ENCODE measurements at places on chromosomes 13 and 19.
A peak's percentile ranks its signal among the peaks of the same experiment; 100 is the strongest.

DNA sequence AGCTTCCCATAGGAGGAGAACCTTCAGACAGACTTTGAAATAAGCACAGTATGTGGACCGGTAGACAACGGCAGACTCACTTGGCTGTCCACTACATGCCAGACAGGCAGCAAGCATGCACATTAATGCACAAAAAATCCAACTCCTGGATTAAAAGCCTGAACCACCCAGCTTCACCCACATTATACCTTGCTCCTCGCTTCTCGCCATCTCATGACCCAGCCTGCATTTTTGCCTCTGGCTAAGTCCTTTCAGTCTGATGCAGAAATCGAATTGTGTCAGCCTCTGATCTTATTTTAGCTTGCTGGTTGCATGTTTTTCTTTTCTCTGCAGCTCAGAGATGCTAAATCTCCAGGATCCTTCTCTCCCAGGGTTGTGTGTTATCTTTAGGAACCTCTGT is 358.7 kb downstream of the RFC3 start:
- no peak for DNase-seq

DNA sequence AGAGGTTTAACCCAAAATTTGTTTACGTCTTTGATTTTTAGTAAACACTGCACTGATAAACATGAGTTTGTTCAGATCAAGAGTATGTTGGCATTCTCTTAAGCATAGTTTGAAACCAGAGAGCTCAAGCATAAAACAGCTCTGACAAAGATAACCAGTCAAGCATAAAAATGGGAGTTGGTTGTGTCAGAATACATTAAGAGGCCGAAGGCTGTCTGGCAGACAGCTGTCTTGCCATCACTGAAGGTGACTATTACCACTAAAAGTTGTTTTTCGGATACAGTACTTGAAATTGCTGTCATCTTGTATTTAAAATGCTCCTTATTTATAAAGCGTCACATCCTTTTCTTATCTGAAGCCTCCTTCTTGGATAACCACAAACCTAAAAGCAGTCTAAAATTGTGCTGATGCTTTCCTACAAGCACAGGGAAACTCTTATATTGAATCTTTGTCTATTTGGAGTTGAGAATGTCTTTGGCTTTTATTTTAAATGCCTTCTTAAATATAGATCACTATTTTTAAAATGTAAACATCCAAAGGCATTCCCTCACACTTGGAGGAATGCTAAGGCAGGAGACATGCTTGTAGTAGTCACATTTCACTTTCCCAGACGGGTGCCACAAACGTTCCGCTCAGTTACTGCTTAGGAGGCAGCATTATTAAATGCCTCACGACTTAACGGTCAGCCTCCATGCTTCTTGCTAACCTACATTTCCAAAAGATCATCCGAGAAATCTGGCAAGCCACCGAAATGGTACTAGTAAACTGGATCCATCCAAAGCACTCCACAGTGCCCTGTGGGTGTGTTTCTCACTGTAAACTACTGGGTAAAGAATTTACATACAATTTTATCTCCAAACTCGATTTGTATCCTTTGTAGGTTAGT is 1.5 kb downstream of the SMAD9 start:
- no peak for DNase-seq

- DNase-seq, result no peak
Measured at GRCh38 chr13:75879656-75880055, 243.5 kb downstream of the LMO7 start.

- DNase-seq, result peak; percentile 41
Measured at GRCh38 chr19:6551607-6552450, 21.0 kb downstream of the TNFSF9 start.

DNA sequence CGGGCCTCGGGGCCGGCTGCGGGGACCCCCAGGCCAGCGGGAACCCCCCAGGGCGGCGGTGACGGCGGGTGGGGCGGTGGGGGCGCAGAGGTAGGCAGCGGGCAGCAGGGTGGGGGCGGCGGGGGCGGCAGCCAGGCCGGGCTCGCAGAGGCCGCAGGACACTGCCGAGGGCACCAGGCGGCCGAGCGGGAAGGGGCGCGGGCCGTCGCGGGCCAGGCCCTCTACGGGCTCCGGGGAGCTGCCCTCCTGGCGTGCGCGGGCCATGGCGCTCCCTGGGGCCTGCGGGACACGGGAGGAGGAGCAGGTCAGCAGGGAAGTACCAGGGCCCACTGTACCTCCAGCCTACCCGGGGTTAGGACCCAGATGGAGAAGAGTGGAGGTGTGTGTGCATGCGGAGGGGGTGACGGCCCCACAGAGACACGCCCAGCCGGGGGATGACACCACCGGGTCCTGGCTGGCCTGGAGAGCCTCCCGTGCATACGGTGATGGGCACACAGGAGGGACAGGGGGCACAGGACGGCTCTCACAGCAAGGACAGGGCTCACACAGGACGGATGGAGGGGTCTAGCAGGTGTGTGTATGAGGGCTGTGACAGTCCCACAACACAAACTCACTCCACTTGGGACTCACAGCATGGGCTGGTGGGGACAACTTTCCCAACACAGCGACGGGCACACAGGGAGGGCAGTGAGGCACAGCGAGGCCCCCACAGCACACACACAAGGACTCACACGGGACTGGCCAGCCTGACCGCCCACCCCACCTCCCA is 2.6 kb downstream of the BBC3 start:
- no peak for DNase-seq

DNA sequence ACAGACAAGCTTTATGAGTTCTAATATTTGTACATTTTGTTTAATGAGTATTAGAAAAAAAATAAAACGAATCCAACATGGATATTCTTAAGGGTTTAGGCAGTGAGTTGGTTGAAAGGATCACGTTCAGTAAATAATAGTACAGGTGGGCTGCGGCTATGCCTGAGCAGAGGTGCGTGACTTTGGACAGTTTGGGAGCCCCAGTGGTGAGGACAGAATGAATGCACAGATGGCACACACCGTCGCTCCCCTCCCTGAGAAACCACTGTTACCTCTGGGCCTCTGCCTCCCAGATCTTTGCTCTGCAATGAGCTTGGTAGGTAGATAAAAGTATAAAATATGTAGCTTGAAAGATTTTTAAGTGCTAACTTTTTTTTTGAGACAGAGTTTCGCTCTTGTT is 153.3 kb downstream of the SIPA1L3 start:
- no peak for DNase-seq

DNA sequence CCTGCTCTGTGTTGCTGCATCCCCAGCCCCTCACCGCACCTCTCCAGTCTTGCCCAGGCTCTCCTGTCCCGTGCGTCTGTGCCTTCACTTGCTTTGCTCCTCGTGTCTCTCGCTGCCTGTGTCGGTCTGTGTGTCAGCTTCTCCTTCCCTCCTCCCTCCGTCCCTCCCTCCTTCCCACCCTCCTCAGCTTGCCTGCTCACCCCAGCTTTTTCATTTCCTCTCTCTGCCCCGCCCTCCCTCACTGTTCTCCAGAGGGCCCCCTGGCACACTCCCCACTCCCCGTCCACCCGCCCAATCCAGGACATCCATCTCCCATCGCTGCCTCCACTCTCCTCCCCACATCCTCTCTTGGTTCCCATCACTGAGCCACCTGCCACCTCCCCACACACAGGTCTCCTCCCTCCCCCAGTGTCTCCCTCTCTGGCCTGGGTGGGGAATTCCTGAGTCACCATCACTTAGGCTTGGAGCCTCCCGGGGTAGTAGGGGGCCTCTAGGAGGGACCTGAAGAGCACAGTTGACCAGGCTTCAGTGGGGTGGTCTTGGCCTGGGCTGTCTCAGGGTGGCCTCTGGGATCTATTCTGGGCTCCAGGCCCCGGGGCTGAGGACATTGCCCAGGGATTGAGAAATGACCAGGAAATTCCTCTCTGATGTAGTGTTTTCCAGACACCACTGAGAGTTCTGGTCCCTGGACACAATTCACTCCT is at the start of gene PTGIR:
TSS of gene PTGIR (minus strand) at position 132 of the 704 bp plus-strand sequence. CDS start 864 bp downstream, outside the sequence.
- no peak for DNase-seq

DNA sequence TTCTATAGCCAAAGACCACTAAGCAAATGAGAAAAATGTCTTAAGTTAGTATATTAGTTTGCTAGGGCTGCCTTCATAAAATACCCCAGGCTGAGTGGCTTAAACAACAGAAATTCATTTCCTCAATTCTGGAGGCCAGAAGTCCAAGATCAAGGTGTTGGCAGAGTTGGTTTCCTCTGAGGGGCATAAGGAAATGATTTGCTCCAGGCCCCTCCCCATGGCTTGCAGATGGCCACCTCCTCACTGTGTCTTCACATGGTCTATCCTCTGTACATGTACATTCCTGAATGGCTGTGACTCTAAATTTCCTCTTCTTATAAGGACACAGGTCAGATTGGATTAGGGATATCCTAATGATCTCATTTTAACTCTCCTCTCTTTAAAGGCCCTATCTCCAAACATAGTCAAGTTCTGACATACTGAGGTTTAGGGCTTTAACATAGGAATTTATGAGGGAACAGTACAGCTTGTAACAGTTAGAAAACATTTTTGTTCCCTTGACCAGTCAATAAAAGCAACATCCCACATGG is 307.4 kb downstream of the DIAPH3 start:
- DNase-seq, result no peak

DNA sequence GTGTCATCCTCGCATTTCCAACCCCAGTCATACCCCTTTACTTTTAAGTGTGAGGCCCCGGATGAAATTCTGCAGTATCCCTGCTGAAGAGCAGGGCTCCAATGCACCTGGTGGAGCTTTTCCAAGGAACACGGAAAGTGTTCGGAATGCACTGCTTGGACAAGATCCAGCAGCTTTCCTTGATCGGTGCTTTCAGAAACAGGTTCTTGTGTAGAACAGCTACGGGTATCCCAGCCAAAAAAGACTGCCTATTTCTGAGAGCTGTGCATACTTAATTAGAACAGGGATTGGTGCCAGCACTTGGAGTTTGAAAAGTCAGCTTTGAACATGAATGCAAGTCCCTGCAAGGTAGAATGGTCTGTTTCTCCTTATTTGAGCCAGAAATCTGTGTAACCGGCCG is 87.2 kb upstream of the C1QTNF9B start:
- no peak for DNase-seq

DNA sequence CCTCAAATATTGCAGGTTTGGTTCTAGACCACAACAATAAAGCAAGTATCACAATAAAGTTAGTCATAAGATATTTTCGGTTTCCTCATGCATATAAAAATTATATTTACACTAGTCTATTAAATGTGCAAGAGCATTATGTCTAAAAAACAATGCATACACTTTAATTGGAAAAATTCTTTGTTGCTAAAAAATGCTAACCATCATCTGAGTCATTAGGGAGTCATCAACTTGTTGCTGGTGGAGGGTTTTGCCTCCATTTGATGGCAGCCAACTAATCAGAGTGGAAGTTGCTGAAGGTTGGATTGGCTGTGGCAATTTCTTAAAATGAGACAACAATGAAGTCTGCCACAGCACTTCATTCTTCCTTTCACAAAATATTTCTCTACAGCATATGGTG is 422.3 kb upstream of the GPC6 start:
- no peak for DNase-seq

DNA sequence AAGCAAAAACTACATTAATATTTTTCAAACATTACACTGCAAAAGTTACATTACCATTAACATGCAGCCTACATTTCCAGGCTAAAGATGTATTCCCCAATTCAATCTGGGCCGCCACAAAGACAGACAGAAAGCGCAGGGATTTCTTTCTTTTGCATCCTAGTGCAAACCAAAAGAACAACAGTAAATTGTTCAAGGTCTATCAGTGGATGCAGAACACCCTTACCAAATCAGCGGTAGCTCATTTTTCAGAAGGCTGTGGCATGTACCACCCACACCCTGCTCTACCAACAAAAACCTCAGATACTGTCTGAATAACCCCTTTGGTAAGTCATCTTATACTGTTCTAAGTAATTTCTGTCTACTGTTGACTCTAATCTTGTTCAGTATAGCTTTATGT is 3.6 kb downstream of the TPT1 start:
- DNase-seq, result no peak

- DNase-seq, result no peak
Measured at GRCh38 chr13:39685652-39686051, 30.2 kb downstream of the COG6 start.

DNA sequence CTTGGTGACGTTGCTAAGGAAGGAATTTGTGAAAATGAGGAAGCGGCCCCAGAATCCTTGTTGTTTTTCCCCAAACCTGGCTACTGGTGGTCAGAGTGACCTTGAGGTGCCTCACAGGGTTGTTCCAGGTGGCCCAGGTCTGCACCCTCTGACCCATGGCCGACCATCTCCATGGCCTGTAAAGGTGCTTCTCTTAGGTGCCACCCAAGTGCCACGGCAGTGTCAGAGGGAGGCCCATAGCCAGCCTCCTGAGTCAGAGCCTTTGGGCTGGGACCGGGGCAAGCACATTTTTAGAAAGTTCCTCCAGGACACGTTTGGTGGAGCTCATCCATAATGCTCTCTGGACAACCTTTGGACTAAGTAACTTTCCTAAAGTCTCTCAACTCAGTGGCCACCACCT is 83.9 kb upstream of the IRS2 start:
- no peak for DNase-seq

GRCh38 chr19:5690955-5691821 is 1.1 kb downstream of the RPL36 start:
- DNase-seq, result no peak

DNA sequence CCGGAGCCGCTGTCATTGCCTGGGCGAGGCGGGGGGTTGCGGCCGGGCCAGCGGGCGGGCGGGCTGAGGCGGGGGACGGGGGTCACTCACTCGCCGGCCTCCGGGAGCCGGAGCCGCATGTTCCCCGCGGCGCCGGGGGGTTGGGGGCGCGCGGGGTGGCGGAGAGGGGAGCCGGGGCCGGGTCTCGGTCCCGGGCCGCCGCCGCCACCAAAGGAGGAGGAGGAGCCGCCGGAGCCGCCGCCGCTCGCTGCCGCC is 149 bp downstream of the MED26 start:
- no peak for DNase-seq

DNA sequence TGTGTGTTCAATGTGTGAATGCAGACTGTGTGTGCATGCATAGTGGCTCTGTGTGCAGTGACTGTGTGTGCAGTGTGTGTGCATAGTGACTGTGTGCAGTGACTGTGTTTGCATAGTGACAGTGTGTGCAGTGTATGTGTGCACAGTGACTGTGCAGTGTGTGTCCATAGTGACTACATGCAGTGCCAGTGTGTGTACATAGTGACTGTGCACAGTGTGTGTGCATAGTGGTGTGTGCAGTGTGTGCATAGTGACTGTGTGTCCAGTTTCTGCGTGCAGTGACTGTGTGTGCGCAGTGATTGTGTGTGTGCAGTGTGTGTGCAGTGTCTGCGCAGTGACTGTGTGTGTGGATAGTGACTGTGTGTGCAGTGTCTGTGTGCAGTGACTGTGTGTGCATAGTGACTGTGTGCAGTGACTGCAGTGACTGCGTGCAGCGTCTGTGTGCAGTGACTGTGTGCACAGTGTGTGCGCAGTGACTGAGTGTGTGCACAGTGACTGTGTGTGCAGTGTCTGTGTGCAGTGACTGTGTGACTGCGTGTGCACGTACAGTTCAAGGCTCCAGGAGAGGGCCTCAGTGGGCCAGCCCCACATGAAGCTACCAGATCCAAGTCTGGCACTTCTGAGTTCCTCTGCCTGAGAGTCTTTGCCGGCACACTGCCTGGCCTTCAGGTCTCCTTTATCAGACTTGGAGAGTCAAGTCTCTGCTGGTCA is 90.3 kb downstream of the IER2 start:
- no peak for DNase-seq

DNA sequence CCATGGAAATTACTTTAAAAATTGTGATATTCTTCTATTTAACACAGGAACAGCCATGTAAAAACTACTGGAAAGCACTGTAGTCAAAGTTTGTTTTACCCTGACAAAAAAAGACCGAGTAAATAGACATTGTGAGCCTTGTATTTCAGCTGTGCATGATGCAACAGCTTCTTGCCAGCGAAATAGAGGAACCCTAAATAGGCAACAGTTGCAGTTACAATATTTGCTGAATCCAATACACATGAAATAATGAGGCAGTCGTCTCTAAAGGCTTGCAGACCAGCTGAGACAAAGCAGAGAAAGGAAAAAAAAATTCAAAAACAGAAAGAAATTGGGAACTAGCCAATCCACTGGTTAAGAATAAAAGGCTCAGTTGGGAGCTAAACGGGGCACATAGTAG is 1001.1 kb downstream of the OLFM4 start:
- no peak for DNase-seq

Measured in activated T-helper 1 cell treated with Interleukin-2 at 50 U/mL for 16 hours (primary cell).